ENCODE measurements at places on chromosomes 1 and 21.

DNA sequence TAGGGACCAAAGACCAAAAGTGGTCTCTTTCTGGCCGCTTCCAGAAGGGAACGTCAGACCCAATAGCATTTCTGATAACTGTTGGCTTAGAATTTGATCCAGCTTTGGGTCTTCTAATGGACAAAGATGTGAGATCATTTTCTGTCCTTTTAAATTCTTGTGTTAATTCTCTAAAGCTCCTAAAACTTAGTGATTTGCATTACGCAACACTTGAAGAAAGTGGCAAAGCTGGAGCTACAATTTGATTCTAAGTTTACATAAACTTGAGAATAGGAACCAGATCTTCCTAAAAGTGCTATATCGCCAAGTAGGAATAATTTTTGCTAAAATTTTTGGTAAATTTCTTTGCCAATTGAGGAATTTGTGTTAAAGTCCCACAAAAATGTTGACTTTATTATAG lies 21.6 kb upstream of the PLA2G4A start:
- DNase-seq: no peak

DNA sequence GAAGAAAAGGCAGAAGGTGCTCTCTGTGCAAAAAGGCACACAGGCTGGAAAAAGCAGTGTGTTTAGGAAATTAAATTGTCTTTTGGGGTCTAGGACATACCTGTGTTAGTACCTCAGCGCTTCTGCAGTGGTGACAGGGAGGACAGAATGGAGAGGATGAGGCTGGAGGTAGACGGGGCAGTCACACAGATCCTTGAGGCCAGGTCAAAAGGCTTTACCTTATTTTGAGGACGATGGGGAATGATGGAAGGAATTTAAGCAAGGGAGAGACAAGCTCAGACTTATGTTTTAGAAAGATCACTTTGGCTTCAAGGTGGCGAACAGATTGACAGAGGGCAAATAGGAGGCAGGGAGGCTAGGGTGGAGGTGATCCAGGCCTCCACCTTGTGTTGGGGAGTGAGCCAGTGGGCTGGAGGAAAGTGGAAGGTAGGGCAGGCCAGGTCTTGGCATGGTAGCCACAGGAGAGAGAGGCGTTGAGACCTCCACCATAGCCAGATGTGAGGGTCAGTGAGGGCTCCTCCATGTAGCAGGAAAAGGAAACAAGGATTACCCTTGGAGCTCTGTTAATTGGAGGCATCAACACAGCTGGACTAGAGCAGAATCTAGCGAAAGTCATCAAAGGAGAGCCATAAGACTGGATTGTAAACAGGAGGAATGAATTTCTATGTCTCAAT lies 4.2 kb downstream of the CYP4B1 start:
- DNase-seq: no peak

DNA sequence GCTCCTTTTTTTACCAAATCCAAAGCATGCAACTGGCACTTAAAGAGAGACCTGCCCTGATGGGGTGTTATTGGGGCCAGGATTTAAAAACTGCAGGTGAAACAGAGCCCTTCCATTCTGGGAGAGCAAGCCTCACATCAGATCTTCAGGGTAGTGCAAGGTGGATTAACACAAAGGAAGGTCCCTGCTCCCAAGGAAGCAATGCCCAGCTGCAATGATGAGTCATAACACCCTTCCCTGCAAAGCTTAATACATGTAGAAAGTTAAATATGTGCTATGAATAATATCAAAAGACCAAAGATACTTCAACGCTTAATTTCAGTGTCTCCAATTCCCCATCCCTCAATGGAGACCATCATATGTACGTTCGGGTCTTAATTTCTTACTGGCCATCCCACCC lies 508.0 kb downstream of the OMA1 start:
- no peak for DNase-seq

- no peak for DNase-seq
Measured at GRCh38 chr1:43285269-43285990, at the start of gene C1orf210. Gene C1orf210, minus strand, starts transcription at chr1:43285581. Its CDS starts 2,311 bp downstream, at chr1:43283270.

- no peak for DNase-seq
Measured at GRCh38 chr1:11535761-11536572, 57.0 kb downstream of the DISP3 start.

DNA sequence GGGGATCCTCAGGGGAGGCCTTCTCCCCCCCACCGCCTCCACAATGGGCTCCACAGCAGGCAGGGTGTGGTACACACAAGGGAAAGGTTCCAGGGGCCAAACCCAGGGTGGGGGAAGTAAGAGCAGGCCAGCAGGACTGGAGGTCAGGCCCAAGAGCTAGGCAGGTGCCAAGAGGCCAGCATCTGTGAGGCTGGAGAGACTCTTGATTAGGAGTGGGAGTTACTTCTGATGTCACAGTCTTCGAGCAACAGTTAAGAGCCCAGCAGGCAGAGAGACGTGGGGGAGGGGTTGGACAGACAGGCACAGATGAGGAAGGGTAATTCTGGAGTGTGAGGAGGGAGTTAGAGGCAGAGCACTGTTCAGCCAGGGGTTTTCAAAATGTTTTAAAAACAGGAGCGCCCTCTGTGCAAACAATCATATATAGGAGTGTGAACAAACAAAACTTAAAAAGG lies 55.8 kb downstream of the SLC9A1 start:
- DNase-seq: peak; percentile 77

- DNase-seq: no peak
Measured at GRCh38 chr21:22573834-22574233, 1575.6 kb downstream of the NCAM2 start.

GRCh38 chr1:63717511-63718065 lies 56.2 kb upstream of the ROR1 start:
- DNase-seq: no peak

- no peak for DNase-seq
Measured at GRCh38 chr1:50661626-50662025, 238.4 kb upstream of the DMRTA2 start.

DNA sequence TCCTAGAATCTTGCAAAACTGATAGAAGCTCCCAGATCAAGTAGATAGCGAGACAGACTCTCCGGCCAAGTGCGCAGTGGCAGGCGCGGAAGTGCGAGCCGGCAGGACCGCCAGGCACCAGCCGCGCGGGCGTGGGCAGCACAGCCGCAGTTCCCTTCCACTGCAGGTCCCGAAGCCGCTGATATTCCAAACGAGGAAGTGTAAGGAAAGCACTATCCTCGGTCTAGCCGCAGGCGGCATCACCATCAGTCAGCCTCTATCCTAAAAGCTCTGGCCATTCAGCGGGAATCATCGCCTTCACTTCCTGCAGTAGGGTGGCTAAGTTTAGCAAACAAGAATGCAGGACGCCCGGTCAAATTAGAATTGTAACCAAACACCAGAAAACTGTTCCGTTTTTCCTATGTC lies 710 bp downstream of the GLRX2 start:
- DNase-seq: peak; percentile 42

DNA sequence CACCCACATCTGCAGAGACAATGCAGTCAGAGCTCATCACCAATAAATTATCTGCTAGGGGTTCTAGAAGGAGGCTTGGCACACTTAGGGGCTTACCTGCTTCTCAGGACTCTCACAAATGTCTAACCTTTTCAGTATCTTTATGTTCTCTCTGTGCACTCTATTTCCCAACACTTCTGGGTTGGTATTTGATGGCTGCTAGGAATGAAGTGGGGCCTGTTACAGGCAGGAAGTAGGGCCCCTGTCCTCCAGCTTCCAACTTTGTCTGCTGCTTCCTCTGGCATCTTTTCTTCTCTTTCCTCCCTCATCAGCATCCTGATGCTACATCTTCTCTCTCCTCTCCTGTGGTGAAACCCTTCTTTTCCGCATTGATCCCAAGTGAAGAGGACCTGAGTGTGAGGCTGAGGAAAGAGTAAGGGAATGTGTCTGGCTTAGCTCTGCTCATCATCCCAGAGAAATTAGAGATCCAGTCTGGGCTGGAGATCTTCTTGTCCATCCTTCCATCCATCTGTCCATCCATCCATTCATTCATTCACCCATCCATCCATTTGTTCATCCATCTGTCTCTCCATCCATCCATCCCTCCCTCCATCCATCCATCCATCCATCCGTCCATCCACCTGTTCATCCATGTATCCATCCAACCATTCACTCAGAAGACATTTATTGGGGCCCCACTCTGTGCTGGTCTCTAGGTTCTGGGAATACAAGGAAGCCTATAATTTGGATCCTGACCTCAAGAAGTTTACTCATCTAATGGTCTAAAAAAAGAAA lies 2.9 kb upstream of the CSRP1 start:
- no peak for DNase-seq

DNA sequence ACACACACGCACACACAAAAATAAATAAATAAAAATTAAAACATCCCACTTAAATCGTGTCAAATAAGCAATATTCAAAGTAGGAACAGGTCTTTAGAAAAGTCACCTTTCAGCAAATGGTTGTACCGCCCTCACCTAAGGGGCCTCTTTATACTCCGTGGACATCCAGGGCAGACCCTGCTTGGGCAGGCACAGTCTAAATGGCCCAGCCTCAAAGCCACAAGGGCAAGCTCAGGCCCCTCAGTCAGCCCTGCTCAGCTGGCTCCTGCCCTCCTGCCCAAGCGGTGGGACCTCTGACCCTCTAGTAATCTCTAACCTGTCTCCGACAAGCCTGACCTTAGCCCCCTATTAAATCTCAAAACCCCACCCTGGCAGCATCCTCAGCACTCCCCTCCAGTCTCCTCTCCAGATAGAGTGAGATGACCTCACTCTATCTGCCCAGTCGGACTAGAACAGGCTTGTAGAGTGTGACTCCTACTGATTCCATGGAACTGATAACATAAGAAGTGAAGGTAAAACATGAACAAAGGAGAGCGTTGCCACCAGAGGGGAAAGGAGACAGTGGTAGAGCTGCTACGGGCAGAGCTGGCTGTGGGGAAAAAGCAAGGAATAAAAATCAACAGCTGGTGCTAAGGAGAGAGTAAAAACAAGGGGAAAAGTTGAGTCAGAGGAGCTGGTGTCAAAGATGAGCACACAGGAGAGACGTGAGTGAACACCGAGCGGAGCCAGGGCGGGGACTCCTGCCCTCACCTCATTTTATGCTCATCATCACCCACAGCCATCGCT lies 36.0 kb downstream of the SIPA1L2 start:
- no peak for DNase-seq

- DNase-seq: peak; percentile 29
Measured at GRCh38 chr21:15976807-15977206, 247.0 kb downstream of the USP25 start.

DNA sequence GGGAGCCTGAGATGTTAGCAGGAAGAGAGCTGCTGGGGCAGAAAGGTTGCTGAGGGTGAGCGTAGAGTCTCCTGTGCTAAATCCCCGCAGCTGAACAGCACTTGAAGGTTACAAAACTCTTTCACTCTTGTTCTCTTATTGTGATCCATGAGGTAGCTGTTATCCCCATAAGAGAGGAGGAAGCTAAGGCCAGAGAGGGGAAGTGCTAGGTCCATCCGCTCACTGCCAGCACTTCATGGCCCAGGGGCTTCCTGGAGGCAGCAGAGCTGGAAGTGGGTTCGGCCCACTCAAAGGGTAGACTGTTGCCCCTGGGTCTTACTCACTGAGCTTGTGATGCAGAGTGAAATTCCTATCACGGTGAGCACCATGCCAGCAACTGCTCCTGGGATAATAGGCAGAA lies 5.6 kb downstream of the TMEM234 start:
- DNase-seq: no peak

DNA sequence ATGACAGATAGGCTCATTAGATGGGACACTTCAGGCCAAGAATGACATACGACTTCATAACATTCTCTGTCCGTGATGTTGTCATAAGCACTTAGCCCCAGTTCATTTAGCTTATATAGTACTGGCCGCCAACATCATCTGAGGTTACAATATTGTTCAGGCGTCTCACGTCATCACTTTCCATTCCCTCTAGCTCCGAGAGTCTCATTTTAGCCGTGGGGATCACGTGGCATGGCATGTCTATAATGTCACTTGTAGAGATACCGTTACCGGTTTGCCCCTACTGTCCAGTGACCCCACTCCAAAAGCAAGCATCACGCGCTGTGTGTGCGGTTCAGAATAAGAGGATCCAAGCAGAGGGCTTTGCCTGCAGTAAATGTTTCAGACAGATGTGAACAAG lies 34.6 kb upstream of the HEATR1 start:
- DNase-seq: no peak

GRCh38 chr1:209389975-209390374 lies 193.5 kb upstream of the CAMK1G start:
- DNase-seq: no peak

- no peak for DNase-seq
Measured at GRCh38 chr1:165290148-165290547, 66.4 kb downstream of the LMX1A start.

DNA sequence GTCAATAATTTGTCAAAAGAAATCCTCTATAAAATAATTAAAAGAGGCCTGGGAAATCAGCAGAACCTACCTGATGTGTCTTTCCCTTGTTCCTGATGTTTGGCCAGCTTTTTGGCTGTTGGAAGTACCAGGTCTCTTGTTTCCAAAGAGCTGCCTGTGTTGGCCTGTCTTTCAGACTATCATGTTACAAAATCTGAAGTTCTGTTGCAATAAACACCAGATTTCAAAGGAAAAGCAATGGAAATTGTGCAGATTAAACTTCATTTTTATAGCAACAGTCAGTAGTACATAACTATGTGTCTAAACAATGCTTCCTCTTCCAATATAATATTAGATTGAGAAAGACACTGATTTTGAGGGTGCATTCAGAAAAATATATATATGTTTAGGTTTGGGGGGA lies 647.2 kb upstream of the CXADR start:
- no peak for DNase-seq

- DNase-seq: no peak
Measured at GRCh38 chr1:19373211-19374082, 61.3 kb downstream of the SLC66A1 start.

DNA sequence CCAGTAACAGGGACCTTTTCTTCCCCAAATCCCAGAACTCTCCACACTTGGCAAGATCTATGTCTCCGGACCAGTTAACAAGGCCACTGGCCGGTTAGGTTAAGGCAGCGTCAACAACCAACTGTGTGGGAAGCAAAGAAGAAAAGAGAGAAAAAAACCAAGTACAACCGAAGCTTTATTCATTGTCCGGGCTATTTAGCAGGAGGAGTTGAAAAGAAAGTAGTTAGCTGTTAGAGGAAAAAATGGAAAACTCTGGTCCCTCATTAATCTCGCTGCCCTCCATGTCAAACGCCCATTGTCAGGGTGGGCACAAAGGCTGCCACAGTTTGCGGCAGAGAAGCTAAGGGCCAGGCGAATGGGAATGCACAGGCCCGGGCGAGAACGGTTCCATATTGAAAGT lies 49.3 kb upstream of the GRIK3 start:
- DNase-seq: no peak

GRCh38 chr1:205523891-205524793 lies 19.7 kb downstream of the CDK18 start:
- DNase-seq: peak; percentile 62

- peak; percentile 27 for DNase-seq
Measured at GRCh38 chr1:15966081-15966955, 9.6 kb downstream of the ZBTB17 start.

DNA sequence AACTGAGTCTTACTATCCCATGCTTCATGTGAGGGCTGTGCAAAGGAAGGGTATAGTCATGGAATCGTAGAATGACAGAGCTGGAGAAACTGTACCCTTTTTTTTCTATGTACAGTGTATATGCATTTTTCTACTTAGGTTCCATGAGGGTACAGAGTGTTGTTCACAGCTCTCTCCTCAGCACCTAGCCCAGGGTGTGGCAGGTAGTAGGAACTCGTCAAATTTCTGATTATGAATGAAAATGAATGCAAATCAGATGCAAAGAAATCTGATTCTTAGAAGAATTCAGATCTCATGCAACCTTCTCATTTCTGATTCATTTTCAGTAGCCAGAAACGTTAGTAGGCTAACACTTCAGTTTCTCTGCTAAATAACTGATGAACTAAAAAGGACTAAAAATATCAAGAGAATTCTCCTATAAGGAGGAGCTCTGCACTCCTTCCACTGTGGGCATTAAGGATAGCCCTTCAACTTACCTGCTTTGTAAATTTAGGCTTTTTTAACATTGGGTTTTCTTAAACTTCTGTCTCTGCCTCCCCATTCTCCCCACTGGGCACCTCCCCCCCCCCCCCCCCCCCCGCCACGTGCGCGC lies 18.0 kb upstream of the HHAT start:
- DNase-seq: no peak

Measured in Kasumi-1 (cell line).